WERI-Rb-1 (cell line): ENCODE measurements at places on chromosomes 16 and 17.
A peak's percentile ranks its signal among the peaks of the same experiment; 100 is the strongest.

DNA sequence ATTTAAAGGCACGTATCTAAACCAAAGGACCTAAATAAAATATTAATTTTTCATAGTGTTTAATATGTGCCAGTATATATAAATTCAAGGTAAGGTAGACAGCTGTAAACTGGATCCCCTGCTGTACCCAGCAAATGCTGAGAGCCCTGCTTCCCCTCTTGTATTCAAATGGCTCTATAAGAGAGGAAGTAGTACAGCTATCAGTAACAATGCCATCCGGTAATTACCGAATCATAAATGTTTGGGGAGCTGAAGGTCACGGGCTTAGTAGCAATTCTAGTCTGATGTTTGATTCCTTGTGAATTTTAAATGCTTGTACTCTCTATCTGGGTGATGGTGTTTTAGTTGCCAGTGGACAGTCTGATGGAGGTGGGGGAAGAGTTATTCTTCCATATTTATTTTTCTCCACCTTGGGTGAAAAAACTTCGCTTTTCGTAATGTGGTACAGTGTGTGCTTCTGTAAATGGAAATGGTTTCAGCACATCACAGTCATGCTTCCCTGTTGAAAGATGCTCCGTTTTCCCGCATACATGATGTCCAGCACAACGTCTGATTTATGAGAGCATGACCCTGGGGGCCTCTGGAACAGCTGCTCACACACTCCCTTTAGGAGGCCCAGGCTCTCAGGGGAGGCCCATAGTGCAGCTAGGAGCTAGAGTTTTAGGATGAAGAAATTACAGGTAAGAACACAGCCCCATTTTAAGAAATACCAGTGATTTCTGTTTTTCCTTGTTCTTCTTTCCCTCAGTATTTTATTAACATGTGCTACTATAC is 423.9 kb downstream of the WWOX start:
- DNase-seq = no peak

GRCh38 chr16:81723098-81723723 is 55.9 kb upstream of the PLCG2 start:
- peak; percentile 22 for DNase-seq

- peak; percentile 17 for DNase-seq
These were observed 999 bp downstream of the XYLT1 start for GRCh38 chr16:17469741-17470181.

DNA sequence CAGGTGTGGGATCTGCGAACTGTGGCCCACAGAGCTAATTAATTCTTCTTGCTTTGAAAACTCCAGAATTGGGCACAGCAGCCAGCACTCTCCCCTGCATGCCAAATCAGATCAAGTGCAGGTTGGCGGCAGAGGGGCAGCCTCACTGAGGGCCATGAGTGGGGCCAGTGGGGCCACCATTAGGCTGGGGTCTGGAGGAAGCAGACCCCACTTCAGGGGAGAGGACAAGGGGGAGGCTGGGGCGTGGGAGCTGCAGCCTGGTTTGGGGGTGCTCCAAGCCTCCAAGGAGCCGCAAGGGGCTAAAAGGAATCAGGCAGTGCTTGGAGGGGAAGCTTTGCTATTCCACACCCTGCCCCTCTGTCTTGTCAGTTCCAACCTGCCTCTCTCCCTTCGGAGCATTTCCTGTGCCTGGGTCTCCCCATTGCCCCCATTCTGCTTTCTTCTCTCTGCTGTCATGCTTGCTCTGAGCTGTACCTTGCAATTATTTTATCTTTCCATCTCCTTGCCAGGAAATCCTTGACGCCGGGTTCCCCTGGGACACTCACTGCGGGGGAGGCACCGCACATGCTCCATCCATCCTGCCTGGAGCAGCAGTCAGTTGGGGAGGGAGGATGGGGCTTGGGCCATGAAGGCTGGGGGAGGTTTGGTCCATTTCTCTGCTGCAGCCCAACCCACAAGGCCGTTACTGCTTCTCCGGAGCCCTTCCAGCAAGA is 3.3 kb upstream of the ABCC3 start:
- DNase-seq = peak; percentile 20

DNA sequence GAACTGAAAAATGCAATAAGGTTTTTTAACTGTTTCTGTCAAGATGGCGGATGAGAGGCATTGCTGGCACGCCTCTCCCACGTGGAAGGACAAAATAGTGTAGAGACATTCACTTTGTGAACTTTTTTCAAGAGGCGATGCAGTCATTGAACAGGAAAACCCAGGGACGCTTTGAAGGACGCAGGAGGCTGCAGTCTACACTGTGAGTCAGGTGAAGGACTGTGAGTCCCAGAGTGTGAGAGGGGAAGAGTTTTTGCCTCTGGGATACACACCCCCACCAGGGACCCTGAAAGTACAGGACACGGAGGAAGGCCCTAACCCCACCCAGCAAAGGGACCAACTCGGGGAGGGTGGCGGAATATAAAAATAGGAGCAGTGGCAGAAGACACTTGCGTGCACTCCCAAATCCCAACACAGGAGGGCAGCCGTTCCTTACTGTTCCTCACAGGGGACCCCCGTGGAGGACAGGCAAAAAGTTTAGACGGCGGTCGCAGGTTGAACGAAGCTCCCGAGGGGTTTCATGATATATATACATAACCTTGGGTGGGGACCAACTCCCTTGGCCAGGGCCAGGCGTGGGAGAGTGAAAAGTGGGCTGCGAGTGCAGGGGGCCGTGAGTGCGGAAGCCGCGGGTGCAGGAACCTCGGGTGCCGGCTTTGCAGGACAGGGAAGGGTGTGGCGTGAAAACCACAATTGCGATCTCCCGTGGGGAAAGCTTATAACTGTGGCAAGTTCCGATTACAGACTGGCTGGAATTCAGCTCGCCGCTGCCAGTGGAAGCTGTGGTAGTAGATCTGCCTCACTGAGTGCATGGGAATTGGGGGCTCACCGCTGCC is 82.0 kb upstream of the ALOX12 start:
- DNase-seq = peak; percentile 77

DNA sequence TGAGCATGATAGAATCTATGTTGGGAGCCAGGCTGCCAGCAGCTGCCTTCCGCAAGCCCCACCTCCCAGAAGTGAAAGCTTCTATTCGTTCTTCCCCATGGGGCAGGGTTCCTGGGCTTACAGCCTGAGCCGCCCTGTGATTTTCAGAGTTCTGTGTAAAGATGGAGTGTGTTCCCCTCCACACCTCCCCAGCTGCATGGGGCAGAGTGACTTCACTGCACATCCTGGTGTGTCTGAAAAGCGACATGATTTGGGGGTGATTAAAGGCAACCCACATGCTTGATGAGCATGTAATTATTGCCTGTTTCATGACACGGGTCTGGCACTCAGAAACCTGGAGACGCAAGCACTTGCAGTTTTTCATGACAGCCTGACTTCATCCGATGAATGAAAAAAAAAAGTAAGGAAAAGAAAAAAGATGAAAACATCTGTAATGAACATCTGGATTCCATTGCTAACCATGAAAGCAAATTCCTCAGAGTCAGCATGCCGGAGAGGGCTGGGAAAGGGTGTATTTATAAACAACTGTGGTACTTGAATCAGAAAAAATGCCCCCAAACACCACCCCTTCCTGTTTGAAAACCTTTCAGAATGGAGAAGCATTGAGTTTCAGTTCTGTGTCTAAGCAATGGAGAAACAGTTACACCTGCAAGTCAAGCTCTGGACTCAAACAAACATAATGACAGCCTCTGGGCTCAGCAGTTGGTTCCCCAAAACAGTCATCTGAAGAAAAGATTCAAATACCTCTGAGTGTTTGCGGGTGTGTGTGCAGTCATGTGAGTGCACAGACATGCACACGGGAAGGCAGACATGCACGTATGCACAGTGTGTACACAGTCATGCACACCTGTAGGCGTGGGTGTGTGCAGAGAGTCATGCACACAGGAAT is 266.0 kb downstream of the ENGASE start:
- no peak for DNase-seq

GRCh38 chr17:46136820-46137219 is 56.4 kb downstream of the KANSL1 start:
- DNase-seq = no peak

- no peak for DNase-seq
These were observed 9.5 kb downstream of the ZNF771 start for GRCh38 chr16:30416624-30417528.

DNA sequence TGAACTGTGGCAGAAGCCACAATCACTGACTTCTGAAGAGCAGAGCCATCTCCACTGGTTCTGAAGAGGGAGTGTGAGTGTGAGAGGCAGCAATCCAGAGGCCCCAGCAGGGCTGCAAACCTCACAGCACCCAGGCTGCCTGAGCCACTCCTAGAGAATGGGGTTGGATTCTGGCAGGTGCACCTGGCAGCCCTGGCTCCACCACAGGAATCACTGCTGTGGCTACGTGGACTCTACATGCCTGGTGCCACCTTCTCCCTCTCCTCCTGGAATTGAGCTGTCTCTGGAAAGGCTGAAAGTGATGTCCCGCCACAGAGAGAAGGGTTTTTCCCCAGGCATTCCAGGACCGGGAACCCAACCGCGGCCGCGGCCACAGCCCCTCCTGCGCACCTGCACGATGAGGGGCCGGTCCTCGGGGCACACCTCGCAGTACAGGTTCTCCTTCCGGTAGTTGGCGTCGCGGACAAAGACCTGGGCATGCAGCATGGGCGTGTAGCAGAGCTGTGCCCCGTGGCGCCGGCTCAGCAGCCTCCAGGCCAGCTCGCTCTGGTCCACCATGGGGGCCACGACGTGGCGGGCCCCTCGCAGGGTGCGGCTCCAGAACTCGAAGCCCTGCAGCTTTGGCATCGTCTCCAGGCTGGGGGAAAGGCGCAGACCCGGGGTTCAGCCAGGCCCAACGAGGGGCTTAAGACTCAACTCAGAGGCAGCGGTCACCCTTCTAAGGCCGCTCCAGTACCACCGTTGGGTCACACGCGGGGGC is 991 bp downstream of the DUS1L start:
- no peak for DNase-seq

GRCh38 chr17:19876529-19877161 is 8.9 kb upstream of the ULK2 start:
- DNase-seq = no peak

DNA sequence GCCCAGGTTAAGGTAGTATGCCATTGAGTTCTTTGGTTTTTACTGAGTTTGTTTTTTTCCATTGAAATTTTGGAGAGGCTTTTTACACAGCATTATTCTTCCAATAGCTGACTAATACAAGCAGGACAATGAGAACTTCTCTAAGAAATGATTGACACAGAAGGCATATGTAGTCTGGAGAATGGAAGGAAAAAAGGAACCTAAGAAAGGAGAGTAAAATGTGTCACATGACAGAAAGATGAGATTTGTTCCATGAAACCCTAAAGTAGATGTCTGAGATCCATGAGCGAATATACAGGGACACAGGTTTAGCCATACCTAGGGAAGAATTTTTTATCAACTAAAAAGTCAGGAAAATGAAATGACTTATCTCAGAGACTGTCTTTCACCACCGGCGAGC is 80.7 kb downstream of the AKAP1 start:
- no peak for DNase-seq
